ENCODE measurements at places on chromosomes 4 and X. TPM values are rescaled to one million over a fixed set of nuclear protein-coding genes. Genes with fewer than 3 reads are reported as not detected.
A peak's percentile ranks its signal among the peaks of the same experiment; 100 is the strongest.

The LNX1 gene
- 32.1 TPM for total RNA-seq

- DNase-seq: no peak
Measured at GRCh38 chrX:113793563-113793962, 790.3 kb upstream of the HTR2C start.

The FREM3 gene
- total RNA-seq: 0.12 TPM

- DNase-seq: no peak
Measured at GRCh38 chr4:28373601-28374000, 1513.0 kb downstream of the STIM2 start.

- no peak for DNase-seq
Measured at GRCh38 chrX:139079789-139080188, 368.3 kb upstream of the FGF13 start.

DNA sequence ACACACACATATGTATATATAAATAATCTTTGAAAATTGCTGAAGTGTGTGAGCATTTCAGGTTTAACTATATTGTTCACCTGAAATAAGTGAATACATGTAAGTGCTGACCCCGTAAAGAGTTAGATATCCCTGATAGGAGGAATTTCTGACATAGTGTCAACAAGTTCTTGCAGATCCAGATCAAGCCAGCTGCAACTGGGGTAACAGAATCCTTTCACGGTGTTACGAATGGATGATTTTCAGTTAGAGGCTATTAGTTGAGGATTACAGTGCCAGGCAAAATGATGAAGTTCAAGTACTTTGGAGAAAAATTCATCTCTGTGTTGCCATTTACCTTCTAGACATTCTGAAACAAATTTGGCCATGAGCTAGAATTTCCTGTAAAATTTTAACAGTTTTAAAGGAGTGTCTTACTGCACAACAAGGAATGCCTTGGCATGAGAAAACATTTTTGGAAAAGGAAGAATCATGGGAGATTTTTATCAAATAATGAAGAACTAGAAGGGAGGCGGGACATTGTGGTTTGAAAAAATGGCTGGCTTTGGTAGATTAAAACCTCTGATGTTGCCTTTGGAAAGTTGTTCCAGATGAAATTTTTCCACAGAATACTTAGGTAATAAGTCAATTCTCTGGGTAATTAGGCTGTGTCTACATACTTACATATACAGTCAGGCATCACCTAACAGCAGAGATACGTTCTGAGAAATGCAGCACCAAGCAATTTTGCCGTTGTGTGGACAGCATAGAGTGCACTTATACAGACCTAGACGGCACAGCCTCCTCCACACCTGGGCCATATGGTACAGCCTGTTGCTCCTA is 84.4 kb upstream of the FAT1 start:
- DNase-seq: no peak

DNA sequence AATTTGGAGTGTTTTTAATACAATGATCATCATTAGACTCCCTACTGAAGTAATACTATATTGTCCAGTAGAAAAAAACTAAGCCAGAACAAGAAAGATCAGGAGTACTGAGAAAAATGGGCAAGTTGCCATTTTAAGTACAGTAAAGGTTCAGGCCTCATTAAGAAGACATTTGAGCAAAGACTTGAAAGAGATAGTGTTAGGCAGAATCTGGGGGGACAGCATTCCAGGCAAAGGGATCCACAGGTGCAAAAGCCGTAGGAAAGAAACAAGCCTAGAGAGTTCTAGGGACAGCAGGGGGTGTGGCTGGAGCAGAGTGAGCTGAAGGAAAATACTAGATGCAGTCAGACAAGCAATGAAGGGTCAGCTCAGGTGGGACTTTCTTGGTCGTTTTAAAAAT is 58.1 kb upstream of the INTU start:
- DNase-seq: no peak

The CXCL9 gene
- 0.35 TPM for total RNA-seq

DNA sequence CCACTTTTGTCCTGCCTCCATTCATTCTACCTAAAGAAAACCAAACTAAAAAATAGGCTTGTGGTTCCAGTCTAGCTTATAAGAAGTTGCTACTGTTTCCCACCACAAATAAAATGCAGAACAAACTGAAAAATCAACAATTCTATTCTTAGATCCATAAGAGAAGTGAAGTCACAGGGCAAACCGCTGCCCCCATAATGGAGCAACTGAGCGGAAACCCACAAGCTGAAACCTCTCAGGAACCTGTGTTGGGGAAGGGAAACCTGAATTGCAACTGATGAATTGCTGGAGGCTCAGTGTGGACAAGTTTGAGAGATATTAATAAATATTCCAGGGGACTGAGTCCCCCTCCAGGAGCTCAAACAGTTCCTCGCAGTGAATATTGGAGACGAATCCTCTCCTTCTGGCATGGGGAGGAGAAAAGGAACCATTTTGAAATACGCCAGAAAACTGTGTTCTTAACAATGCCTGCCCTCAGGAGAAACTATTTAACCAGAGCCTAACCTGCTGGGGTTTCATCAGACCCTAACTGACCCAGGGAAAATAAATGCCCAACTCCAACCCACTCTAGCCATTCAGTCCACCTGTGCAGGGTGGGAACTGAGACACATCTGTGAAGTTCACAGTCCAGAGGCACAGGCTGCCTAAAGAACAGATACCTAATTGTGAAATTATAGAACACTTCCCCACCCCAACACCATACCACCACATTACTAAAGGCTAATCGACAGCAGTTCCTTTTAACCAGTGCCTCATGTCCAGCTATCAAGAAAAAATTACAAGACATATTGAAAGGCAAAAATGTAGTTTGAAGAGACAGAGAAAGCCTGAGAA is 22.8 kb upstream of the SH3RF1 start:
- DNase-seq: no peak

DNA sequence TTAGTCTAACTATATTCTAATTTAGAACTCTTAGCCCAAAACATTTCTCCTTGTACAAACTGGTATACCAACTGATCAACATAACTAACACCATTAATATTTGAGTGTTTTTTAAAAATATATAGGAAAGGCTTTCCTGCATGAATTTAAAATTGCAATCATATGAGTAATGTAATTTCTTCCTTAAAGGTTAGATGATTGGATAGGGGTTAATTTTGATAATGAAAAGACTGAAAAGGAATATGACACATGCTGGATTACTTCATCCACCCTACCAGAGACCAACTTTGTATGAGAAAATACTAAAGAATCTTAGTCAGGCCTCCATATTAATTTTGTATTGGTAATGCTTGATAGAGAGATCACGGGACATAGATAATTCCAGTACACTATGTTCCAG is 25.1 kb upstream of the PLS3 start:
- no peak for DNase-seq

The SMIM43 gene
- not detected for total RNA-seq

The GCNA gene
- 2.0 TPM for total RNA-seq

The NPY2R gene
- 0.06 TPM for total RNA-seq

The GPR50 gene
- 0.12 TPM for total RNA-seq

- no peak for DNase-seq
Measured at GRCh38 chr4:64893205-64893604, 484.0 kb upstream of the TECRL start.

DNA sequence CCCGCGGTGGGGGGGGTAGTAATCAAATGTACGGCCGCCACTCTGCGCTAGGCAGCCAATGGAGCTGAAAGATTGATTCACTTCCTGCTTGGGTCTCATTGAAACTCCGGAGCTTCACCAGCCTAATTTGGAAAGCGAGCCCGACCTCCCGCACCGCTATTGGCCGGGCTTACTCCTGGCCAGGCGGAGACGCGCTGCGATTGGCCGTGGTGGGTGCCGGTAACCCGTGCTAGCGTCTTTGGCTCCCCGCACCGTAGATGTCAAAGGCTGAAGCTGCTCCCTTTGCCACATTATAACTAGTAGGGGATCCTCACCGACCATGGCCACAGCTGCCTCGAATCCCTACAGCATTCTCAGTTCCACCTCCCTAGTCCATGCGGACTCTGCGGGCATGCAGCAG is at the start of gene POU3F4:
TSS of gene POU3F4 (plus strand) at position 285 of the 400 bp plus-strand sequence. CDS start at position 320, 35 bp downstream.
- peak; percentile 37 for DNase-seq

The CCDC158 gene
- 0.55 TPM for total RNA-seq

DNA sequence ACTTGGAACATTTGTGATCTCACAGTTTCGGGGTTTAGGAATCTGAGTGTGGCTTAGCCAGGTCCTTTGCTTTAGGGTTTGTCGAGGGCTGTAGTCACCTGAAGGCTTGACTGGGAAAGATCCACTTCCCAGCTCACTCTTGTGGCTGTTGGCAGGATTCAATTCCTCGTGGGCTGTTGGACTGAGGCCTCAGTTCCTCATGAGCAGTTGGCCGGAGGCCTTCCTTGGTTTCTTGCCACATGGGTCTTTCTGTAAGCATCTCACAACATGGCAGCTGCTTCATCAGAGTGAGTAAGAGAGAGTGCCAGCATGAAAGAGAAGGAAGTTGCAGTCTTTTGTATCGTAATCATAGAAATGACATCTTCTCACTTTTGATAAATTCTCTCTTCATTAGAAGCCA is 11.1 kb downstream of the TXLNG start:
- DNase-seq: no peak

DNA sequence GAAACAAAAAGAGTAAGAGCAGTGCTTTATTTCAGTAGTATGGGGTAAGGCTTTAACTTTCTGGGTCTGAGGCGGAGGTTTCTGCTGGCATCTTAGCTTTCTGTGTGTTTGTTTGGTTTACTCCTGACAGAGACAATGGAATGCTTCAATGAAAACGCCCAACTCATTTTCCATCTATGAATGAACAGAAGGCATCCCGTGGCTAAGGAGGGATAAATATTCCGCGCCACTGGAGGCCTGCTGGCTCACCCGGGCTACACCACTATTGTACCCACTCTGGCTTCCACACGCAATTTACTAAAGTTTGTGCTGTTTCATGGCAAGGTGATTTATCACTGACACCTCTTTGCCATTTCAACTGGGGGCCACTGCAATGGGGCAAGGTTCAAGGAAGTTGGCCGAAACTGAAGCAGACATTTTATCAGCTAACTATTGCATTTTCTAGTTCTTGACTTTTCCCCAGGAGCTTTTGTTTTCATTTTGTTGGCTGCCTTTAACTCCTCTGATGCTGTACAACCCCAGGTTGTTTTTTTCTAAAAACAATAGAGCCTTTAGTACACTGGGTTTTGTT is 32.8 kb upstream of the PPARGC1A start:
- no peak for DNase-seq

- DNase-seq: no peak
Measured at GRCh38 chr4:153464068-153464467, 2.1 kb upstream of the TMEM131L start.

The AASDH gene
- 15.8 TPM for total RNA-seq

The GPC3 gene
- total RNA-seq: 44.7 TPM

DNA sequence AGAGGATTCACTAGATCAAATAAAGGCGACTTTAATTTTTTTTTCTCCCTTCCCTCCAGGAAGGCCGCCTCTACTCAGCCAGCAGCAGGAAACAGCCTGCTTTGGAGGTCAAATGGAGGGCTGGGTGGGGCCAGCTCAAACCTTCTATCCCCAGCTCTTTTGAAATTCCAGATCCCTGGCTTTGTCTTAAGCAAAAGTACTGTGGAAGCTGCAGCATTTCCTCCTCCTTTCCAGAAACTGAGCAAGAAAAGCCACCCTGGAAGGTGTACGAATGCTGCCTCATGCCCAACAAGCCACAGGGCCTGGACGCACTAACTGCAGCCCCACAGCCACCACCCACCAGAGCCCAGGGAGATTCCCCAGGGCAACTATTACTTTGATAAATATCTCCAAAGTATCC is 55.1 kb upstream of the ZCCHC13 start:
- no peak for DNase-seq

The MAP7D2 gene
- 5.2 TPM for total RNA-seq

The GNRHR gene
- not detected for total RNA-seq

The SOX3 gene
- not detected for total RNA-seq

GRCh38 chr4:91035276-91035675 is 908.1 kb downstream of the CCSER1 start:
- no peak for DNase-seq

DNA sequence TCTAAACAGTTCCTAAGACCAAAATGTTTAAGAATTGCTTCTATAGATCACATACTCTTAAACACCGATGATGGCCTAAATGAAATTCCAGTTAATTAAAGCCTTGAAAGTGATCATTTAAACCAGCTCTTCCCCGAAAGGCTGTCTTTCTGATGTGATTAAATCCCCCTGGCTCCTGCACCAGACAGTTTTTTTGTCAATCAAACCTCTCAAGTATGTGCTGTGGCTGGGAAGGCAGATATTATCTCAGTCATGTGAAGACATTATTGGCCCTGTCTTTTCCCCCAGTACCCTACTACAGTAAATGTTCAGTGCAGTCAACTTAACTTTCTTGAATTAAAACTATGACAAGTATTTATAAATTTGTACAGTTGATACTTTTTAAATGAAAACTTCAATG is 121.0 kb upstream of the MYOZ2 start:
- no peak for DNase-seq

DNA sequence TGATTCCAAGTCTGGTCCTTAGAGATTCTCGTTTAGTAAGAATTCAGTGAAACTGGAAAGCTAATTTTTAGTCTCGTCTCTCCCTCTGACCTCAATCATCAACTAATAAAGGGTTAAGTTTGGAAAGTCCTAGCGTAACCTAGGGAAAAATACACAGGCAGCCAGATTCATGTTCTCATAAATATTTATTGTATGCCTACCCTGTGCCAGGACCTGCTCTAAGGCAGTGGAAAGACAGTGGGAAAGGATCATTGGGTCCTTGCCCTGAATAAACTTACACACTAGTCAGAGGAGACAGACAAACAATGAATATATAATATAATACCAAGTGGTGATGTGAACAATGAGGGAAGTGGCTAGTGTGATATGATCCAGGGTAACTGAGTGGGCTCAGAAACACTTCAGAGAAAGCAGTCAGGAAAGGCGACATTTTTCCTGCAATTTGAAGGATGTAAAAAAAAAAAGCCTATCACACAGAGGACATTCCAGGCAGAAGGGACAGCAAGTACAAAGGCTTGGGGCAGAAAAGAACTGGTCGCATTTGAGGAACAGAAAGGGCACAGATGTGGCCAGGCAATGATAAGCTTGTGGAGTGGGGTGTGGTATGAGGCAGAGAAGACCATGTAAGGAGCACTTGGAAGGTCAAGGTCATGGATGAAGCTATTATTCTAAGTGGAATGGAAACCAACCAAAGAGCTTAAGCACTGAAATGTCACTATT is 128.8 kb downstream of the AMELX start:
- no peak for DNase-seq

The CPE gene
- 39.6 TPM for total RNA-seq

DNA sequence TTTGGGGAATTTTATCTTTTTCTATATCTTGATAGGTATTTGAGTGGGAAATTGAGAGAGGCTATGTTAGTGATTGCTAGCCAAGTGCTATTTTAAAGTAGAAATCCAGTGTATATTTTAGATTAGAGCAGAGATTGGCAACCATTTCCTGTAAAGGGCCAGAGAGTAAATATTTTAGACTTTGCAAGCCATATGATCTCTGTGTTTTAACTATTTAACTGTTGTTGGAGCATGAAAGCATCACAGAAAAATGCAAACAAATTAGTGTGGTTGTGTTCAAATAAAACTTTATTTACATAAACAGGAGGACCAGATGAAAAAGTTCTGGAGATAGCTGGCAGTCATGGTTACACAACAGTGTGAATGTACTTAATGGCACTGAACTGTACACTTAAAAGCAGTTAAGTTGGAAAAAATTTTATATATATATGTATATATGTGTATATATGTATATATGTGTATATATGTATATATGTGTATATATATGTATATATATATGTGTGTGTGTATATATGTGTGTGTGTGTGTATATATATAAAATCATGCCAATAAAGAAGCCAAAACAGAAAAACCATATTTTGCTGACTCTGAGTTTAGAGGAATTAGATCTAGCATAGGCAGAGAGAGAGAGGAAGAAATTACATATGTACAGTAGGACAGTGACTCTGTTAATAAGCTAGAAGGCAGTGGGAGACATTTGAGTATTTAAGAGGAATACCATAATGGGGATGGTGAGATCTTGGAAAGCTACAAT is 83.4 kb downstream of the TMEM164 start:
- DNase-seq: no peak

Data from mucosa of gallbladder (tissue), 1 donor.